ENCODE measurements at places on chromosomes 7 and 10.

- DNase-seq: no peak
These were observed 80.8 kb upstream of the KLF14 start for GRCh38 chr7:130814778-130815335.

DNA sequence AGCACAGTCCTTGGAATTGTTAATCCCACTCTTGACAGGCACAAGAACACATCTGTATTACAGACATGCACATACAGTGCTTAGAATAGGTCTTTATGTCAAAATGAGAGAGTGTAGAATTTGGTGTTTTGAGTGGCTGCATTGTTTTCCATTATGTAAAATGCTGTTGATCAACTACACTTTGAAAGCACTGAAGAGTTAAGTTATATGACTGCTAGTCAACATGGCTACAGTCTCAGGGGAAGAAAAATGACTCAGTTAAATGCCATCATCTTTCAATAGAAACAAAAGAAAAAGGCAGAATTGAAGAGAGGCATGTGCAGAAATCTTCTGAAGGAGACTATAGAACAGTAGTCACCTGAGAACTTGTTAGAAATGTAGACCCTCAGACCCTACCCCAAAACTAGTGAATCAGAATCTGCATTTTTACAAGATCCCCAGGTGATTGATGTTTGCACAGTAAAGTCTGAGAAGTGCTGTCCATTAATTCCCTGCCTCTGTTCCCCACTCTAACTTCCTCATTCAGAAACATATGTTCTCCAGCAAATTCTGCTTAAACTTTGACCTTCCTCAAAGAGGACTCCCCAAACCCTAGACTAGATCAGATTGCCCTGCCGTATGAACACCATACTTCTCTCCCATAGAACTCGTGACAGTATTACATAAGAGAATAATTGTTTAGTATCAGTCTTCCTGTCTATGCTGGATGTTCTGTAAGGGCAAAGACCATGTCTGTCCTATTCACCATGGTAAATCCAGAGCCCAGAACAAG is 16.0 kb downstream of the SND1 start:
- DNase-seq: no peak

- DNase-seq: no peak
These were observed 209.6 kb upstream of the VWC2 start for GRCh38 chr7:49563693-49564378.

DNA sequence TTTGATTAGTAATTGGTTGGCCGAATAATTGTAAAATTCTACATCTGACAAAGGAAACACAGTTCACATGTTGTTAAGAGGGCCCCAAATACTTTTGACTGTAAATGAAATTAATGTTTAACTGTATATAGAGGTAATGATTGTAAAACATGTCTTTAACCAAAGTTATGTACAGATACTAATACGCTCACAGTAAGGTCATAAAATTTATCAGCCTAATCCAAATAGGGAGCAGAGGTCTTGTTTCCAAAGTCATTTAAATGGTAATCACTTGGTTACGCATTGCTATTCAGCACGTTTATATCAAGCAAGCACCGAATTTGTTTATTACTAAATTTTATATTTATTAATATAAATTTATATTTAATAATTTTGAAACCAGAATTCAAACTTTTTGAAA is 1.4 kb downstream of the PHYHIPL start:
- no peak for DNase-seq

DNA sequence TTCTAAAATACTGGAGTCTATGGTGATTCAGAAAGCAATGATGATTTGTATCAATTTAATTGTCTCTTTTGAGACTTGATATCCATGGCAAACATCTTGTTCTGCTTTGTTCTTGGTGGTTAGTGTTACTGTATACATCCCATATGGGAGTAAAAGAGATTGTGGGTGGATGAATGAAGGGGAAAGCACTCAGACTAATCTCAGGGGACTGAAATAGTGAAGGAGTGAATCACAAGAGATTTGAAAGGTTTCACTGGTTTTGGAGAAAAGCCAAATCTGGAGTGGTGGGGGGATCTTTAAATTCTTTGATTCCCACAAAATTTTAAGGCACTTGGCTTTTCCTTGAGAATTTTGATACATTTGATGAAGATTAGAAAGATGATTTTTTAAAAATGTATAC is 369.4 kb downstream of the INHBA start:
- DNase-seq: no peak

GRCh38 chr10:68633816-68634466 is 73.8 kb downstream of the TET1 start:
- DNase-seq: no peak

DNA sequence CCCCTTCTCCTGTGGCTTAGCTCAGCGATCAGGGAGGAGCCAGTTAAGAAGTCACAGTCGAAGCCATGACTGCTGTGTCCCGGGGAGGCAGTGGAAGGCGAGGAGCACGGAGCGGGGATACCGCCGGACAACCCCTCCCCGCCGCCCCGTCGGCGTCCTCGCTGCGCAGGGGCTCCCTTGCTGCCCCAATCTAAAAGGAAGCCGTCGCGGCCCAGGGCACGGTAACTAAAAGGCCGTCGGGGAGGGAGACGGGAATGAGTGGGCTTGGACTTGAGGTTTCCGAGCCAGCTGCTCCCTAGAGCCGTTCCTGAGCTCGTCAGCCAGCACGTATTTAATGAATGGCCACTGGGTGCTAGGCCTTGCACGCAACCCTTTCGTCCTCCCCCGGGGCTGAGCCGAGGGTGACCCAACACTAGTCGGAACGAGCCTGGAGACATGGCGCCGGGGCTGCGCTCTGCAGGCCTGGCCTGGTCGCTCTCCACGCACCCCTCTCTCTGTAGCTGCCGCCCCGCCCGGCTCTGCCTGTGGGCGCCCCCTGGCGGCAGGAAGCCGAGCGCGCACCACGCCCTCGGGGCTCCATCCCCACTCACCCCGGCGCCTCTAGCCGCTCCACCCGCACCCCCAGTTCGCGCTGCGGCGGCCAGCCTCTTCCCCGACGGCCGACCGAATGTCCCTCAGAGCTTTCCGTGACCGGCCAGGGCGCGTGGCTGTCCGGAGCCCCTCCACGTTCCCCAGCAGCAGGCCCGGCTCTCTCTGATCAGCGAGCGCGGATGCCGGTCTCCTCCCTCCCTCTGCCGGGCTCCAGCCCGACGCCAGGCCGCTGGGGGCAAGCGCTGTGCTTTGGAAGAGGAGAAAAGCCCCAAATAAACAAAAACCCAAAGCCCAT is 29.3 kb upstream of the KCNK18 start:
- DNase-seq: peak; percentile 88

- peak; percentile 39 for DNase-seq
These were observed 17.6 kb upstream of the EXOC6 start for GRCh38 chr10:92830478-92831389.

- no peak for DNase-seq
These were observed 157.0 kb downstream of the EMX2 start for GRCh38 chr10:117699436-117700075.

DNA sequence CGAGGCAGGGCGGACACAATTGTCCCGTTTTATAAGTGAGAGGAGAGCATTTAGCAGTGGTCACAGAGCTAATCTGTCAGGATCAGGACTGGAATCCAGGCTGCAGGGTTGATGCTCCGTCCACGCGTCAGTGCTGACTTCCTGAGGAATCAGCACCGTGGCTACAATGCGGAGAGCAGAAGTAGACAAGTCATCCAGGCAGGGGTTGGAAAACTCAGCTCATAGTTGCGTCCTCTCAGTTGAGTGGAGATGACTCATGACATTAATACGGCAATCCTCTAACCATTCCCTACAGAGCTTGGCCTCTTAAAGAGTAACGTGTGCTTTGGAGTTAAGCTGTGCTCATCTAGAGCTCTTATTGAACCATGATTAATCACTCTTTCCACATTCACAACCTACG is 17.1 kb upstream of the HTR5A start:
- no peak for DNase-seq

DNA sequence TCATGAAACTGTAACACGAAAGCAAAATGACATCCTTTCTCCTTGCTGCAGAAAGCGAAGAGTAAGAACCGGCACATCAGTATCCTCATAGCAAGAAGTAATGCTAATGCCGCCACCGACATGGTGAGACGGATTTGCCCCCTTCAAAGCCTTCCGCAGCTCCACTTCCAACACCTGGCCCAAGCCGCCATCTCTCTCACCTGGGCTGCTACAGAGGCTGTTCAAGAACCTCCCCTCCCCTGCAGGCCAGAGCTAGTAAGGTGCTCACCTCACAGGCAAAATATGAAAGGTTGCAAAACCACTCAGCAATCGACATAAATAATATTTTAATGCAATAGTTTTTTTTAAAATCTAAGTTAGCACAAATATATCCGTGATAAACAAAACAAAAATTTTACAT is 123.9 kb upstream of the FRMD4A start:
- DNase-seq: no peak

DNA sequence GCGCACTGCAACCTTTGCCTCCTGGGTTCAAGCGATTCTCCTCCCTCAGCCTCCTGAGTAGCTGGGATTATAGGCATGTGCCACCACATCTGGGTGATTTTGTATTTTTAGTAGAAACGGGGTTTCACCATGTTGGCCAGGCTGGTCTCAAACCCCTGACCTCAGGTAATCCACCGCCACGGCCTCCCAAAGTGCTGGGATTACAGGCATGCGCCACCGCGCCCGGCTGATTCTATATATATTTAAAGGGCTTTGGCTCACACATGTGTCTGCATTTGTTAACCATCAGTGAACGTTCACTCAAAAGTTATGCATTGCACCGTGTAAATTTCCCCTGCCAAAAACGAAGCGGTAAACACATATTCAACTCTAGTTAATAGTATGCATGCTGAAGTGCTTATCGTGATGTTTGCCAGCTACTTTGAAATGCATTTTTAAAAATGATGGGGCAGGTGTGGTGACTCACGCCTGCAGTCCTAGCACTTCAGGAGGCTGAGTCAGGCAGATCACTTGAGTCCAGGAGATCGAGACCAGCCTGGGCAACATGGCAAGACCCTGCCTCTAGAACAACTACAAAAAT is 17.7 kb upstream of the WIPI2 start:
- DNase-seq: no peak

- DNase-seq: no peak
These were observed 19.6 kb upstream of the ZNF488 start for GRCh38 chr10:47403446-47404318.

GRCh38 chr7:17274551-17275245 is 23.8 kb upstream of the AHR start:
- DNase-seq: no peak

GRCh38 chr7:159121068-159121467 is 23.6 kb downstream of the VIPR2 start:
- DNase-seq: no peak

DNA sequence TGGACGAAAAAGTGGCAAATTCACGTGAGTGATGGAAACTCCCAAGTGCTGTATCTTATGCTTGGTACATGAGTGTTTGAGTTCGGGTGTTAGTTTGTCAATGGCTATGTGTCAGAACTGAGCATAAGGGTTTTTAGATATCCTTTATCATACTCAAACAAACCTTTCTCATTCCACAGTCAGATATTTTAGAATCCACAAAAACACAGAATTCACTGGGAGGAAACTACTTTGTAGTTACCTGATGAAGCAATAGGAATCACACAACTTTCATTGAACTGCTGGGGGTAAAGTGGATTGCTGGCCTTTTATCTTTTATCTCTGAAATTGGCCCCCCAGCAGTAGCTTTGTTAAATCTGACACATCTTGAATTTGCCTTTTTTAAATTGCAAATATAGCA is 64.0 kb downstream of the DKK1 start:
- DNase-seq: no peak

DNA sequence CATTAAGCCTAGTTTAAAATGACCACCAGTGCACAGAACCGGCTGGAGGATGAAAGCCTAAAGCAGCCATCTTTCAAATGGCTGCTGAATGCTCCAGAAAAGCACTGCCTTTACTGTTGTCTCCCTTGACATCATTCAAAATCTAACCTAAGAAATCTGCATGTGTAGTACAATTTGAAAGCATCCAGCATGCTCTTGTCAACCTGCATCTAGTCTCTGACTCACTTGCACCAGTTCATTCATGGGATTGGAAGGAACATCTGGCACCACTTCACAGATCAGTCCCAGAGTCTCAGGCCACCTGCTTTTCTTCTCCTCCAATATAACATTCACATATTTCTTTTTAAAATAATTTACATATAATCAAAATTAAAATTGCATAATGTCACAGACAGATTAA is 76.2 kb downstream of the RNF133 start:
- no peak for DNase-seq

GRCh38 chr7:142693911-142694310 is 55.4 kb upstream of the PRSS1 start:
- DNase-seq: no peak

- no peak for DNase-seq
These were observed 193.5 kb downstream of the CFTR start for GRCh38 chr7:117673367-117673766.

GRCh38 chr7:69457595-69458504 is 140.4 kb upstream of the AUTS2 start:
- no peak for DNase-seq

DNA sequence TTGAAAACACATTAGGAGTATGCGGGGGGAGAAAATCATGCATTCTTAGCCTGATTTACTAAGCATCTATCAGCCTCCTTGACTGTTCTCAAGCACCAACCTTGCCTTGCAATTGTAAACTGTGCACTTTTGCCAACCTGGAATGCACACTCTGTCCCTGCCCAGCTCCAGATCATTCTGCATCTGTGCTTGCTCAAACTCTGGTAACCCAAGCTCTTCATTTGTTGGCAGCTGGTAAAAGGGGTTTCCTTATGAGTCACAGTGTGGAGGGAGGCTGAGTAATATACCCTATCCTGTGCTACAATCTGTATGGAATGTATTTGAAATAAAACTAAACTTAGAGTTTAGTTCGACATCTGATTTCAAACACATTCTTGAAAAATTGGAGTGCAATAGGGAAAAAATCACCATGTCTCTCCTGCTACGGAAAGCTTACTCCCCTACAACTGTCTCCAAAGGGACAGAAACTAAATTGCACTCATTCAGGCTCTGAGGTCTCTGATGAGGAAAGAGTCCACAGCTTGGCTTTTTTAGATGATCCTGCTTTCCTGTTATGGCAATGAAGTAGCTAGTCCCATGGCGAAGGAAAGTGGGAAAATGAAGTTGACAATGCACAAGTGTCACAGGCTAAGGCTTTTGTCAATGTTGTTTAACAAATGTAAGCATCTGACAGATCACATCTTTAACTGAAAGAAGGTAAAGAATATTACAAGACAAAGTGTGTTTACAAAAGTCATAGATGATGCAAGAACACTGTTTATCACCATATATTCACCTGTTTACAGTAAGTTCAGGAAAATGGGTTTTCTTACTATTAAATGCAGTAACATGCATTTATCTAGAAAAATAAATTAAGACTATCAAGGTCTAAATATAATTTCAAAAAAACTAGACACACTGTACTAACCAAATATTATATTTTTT is 61.9 kb downstream of the TES start:
- DNase-seq: no peak

GRCh38 chr10:33111488-33112051 is 153.5 kb upstream of the ITGB1 start:
- DNase-seq: no peak

- no peak for DNase-seq
These were observed 21.0 kb downstream of the TM9SF3 start for GRCh38 chr10:96565774-96566173.

Data from GM20000 (cell line).